Stimulated activated CD8-positive, alpha-beta memory T cell treated with anti-CD3 and anti-CD28 coated beads, Interleukin-2, amount 100 ng/mL, for 48 hours (primary cell): ENCODE measurements at places on chromosomes 5 and 9.
A peak's percentile ranks its signal among the peaks of the same experiment; 100 is the strongest.

DNA sequence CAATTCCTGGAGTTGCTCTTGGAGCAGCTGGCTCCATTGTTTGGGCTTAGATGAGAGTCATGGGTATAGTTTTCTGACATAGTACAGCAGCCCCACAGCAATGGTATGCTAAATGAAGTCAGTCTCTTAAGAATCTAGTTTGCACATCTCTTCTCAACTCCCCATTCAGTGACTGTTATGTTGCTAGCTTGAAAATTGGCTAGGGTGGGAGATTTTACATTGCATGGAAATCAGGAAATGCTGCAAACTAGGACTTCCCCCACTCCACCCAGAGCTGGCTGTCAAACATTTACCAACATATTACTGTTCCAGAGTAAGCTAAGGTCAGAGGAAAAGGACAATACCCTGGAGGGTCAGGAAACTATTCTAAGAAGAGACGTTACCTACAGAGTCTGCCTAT, 17.6 kb upstream of the FCHO2 start:
- no peak for DNase-seq

DNA sequence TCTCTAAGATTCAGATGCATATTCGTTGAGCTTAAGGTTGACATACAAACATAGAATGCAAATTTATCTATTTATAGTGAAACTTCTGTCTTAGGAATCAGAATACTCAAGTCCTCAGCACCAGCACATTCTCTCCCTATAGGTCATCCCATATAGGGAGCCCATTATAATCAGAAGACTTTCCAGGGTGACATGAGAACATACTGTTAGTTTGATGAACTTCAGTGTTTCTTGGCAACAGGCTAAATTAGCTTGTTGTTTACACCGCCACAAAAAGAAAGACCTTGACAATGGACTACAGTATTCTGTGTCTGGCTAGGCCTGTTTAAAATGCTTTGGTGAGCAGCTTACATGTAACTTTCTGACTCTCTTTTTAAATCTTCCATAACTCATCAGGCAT, 104.2 kb downstream of the TAF11L14 start:
- no peak for DNase-seq

- DNase-seq = no peak
Measured at GRCh38 chr9:86669422-86669821, 277.9 kb downstream of the GAS1 start.

DNA sequence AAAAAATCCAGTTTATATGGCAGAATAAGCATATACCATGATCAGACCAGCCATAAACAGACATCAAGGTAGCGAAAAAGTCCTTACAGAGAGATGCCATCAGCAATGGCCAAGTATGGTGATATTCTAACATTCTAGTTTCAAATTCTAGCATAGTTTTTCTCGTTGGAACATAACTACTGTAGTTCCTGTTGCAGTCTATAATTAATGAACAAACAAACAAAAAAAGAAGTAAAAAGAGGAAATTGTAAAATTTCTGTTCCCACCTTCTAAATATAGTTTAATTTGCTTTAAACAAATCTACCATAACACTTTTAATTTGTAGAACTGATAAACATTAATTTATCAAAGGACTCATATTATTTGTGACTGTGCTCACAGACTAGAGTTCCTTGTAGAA, 9.9 kb upstream of the CD180 start:
- DNase-seq = no peak

GRCh38 chr5:969408-969839, 39.2 kb upstream of the NKD2 start:
- no peak for DNase-seq

DNA sequence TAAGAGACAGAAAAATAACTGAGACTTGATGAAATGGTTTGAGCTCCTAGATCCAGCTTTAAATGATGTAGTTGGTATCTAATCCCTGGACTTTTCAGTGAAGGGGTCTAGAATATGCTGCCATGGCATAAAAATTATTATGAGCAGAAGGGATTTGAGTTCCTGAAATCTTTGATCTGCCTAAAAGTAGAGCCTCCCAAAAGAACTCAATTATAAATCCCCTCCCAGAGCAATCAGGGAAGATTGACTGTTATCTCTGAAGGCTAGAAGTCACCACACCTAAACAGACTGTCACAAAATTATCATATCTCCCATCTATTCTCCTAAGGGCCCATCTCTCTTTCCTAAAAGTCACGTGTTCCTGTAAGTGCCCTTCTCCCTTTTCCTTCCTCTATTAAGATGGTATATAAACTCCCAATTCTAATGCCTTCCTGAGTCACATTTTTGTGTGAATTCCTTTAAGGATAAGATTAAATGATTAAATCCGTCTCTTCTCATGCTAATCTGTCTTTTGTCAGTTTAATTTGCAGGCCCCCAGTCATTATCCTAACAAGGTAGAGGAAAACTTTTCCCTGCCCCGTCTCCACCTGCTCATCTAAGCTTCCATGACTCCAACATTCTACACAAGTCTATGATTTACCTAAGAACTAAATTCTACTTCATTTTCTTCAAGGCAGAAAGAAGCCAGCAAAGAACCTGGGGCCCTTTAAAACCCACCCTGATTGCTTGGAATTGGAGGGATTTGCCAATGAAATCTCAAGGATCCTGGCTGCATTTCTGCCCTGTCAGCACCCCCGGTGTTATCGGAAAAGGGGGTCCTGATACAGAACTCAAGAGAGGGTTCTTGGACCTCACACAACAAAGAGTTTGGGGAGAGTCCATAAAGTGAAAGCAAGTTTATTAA, 47.1 kb upstream of the PWWP2A start:
- no peak for DNase-seq

- DNase-seq = no peak
Measured at GRCh38 chr9:136090768-136091581, 4.1 kb downstream of the NACC2 start.

- DNase-seq = no peak
Measured at GRCh38 chr9:26746357-26747072, 146.1 kb downstream of the CAAP1 start.

- DNase-seq = no peak
Measured at GRCh38 chr9:82538634-82539033, 524.3 kb downstream of the RASEF start.

DNA sequence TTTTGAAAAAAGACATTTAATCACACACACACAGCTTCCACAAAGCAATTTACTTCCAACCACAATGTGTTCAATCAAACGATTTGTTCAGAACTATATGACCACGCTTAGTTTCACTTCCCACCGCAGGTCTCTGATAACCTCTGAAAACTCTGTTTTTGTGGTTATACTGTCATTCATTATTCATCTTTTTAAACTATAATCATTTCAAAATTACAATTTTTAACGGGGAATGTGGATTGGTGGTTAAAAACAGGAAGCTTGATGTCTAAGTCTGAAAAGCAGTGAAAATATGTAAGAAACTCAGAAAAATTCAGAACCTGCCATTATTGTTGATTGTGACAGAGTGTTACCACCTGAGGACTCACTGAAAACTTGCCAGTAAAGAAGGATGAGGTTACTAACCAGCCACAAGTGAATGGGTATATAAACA, 12.7 kb upstream of the TMEM174 start:
- peak; percentile 47 for DNase-seq

- DNase-seq = no peak
Measured at GRCh38 chr9:89505911-89506310, 8.0 kb upstream of the SEMA4D start.

DNA sequence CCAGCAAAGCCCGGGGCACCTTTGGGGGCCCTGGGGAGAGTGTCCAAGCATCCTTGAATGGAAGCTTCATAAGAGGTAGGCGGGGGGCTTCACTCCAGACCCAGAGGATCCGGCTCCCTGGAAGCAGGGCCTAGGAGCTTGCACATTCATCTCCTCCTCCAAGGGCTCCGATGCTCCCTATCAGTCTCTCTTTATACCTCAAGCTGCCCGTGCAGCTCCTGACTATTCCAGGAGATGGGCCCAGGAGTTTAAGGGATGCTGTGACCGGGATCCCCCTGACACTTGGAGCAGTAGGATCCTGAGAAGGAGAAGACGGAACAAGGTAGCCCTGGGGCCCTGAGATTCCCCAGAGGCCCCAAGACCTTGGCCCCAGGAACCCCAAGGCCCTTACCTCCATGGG, 25.9 kb downstream of the CSF1R start:
- no peak for DNase-seq

GRCh38 chr9:87035879-87036278, 88.6 kb upstream of the GAS1 start:
- DNase-seq = no peak

DNA sequence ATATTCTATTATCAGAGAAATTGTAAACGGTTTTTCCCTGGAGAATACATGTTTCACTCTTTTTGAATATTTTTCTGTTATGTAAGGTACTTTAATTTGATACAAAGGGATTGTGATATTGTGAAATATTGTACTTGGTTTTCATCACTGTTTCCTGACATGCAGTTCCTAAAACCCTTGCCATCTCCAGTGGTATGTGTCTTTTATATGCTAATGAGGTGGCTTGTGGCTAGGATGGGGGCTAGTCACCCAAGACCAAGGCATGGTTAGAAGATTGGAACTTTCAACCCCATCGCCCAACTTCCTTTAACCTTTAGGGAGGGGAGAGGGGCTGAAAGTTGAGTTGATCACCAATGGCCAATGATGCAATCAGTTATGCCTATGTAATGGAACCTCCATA, 160.6 kb downstream of the TAF11L14 start:
- DNase-seq = no peak

DNA sequence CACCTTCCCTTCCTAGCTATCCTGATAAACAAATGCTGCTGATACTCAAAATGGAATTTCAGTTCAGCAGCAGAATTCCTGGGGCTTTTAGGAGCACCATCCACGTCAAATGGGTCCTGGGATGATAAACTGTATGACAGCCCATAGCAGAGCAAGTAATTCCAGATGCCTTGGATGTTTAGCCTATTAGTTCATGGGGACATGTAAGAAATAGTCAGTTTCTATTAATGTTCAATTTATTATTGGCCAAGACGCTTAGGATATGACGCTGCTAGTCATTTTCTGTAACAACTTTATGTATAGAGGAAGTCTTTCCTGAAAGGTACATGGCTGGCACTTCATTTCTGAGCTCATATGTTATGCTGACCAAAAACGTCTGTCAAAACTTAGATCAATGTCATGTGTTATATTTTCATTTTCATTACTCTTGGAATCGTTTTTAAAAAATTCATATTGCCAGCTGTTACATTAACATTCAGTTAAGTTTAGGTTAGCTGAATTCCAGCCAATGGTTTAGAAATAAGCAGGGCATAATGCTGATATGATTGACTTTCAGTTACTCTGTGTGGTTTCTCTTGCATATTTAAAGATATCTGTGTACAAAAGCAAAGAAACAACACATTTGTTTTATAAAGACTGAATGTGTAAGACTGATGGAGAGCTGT, 243.8 kb downstream of the CSNK1G3 start:
- DNase-seq = no peak

DNA sequence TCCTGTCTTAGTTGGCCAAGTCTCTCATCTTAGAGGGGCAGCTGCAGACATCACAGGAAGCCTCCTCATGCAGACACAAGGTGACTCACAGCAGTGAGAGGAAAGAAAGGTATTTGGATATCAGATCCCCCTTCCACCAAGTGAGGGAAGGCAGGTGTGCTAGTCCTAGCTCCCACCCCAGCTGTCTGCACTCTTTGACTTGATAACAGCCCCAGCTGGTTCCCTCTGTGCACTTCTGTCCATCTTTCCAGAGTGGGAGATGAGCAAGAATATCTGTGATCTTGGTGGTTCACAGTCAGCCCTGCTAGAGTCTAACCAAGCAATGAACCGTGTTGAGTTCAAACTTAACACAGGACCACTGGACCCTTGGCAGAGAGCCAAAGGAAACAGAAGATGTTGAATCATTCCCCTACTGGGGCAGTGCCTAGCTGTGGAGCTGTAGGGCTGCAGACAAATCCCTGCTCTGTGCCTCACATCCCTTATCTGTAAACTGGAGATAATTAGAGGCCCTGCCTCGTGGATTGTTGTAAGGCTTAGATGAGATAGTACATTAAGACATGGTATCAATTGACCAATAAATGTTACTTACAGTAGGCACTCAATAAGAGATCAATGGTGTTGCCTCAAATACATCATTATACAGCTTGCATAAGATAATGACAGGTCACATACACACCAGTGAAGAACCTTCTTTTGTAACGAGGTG, 39.1 kb downstream of the SH3RF2 start:
- no peak for DNase-seq

- DNase-seq = no peak
Measured at GRCh38 chr9:93830606-93831005, 124.5 kb downstream of the BARX1 start.

DNA sequence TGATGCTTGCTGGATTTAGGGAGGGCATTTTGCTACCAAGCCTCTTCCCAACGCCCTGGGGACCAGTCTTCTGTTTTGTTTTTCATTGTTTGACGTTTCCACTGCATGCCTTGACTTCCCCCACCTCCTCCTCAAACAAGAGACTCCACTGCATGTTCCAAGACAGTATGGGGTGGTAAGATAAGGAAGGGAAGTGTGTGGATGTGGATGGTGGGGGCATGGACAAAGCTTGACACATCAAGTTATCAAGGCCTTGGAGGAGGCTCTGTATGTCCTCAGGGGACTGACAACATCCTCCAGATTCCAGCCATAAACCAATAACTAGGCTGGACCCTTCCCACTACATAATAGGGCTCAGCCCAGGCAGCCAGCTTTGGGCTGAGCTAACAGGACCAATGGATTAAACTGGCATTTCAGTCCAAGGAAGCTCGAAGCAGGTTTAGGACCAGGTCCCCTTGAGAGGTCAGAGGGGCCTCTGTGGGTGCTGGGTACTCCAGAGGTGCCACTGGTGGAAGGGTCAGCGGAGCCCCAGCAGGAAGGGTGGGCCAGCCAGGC, 23.0 kb downstream of the PCDHGC5 start:
- DNase-seq = no peak

GRCh38 chr5:74468421-74468820, 172.1 kb downstream of the ENC1 start:
- no peak for DNase-seq

- DNase-seq = no peak
Measured at GRCh38 chr5:143923634-143924266, 111.8 kb downstream of the HMHB1 start.

GRCh38 chr5:108878756-108879155, 131.1 kb downstream of the FER start:
- no peak for DNase-seq

GRCh38 chr9:16705111-16705604, 165.3 kb downstream of the BNC2 start:
- DNase-seq = no peak

DNA sequence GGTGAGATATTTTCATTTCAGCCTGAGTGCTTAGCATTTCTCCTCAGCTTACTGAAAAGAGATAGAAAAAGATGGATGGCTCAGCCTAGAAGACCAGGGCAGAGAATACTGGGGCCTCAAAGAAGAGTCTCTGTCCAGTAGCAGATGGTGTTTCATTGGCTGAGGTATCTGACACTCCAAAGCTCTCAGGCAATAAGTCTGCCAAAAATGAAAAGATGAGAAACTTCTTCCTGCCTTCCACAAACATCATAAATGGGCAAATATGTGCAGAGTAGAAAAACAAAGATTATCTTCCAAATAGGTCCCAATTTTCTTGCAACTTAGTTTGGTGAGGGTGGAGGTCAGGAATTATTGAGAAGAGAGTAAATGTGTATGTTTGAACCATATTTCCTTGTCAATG, 87.4 kb upstream of the ICE1 start:
- no peak for DNase-seq

GRCh38 chr5:157817387-157817702, 41.6 kb downstream of the CLINT1 start:
- no peak for DNase-seq

GRCh38 chr9:105278751-105279150, 34.3 kb downstream of the SLC44A1 start:
- no peak for DNase-seq
